ENCODE measurements at places on chromosomes 4 and X.

GRCh38 chrX:123994730-123995129, 33.2 kb downstream of the STAG2 start:
- DNase-seq: no peak

- no peak for DNase-seq
Measured at GRCh38 chr4:105710678-105711077, 2.1 kb downstream of the GSTCD start.

- no peak for DNase-seq
Measured at GRCh38 chrX:14738643-14739042, 134.2 kb downstream of the FANCB start.

GRCh38 chr4:3283483-3283882, 9.3 kb upstream of the RGS12 start:
- DNase-seq: no peak

GRCh38 chrX:49951524-49952193, 29.3 kb downstream of the CLCN5 start:
- DNase-seq: no peak

DNA sequence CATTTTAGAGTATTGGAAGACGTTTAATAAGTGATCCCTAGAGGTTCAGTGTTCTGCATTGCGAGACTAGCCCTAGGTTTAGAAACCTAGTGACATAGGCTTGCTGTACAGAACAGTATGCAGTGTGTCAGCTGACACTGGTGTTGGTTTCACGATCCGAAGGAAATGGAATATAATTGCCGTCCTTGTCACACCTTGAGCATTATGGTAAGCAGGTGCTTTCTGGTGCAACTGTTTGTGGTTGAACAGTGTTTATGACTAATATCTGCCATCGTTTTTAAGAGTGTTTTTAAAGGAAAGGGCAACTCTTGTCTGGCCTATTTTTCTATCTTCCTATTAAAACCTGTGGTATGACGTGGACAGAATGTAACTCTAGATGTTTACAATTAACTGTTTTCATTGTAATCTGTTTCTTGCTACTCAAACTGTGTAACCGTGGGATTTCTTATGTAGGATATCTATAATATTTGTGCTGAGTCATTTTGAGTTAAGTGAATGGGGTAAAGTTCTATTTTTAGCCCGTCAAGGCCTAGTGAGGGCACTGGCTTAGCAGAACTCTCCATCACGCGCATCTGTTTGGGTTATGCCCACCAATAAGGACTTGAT, 53.8 kb upstream of the TBC1D14 start:
- peak; percentile 12 for DNase-seq

- DNase-seq: no peak
Measured at GRCh38 chrX:129908636-129909035, 2.7 kb downstream of the UTP14A start.

GRCh38 chrX:47296766-47297365, 64.1 kb downstream of the USP11 start:
- DNase-seq: no peak

- peak; percentile 47 for DNase-seq
Measured at GRCh38 chrX:72245461-72246089, 6.7 kb upstream of the ERCC6L start.
